ENCODE measurements at places on chromosomes 7 and 10.

DNA sequence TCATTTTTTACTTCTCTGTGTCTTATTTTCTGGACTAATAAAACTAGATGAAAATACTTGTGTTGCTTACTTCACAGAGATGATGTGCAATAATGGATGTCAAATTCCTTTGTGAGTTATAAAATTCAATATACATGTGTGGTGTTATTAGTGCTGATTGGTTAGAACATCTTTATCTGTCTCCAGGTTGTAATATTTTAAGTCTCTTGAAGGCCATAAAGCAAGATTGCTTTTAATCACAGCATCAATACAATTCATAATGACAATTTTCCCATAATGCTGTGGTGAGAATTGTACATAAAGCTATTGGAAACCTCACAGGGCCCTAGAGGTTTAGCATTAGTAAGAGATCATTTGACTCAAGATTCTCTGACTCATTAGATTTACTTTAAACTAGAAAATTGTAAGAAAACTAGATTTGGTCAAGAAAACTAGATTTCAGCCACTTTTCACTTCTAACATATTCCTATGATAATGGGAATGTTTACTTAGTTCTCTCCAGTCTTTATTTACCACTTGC, 963.7 kb downstream of the REEP3 start:
- DNase-seq = no peak

- no peak for DNase-seq
Observed at GRCh38 chr7:120360918-120361317, 87.9 kb downstream of the KCND2 start.

DNA sequence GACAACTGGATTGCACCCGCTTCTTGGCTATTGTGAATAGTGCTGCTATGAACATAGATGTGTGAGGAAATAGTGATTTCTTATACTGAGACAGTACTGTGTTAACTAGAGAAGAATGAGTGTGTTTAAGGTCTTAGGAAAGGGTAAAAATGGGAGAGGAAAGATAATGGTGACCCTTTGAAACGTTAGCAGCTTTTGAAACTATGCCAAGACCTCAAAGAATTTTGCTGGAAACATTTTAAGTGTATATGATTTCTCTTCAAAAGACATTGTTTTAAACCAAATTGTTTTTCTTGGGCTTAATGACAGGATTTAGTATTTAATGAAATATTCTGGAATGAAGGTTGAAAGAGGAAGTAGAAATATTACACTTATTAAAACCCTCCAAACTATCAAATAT, 100.8 kb upstream of the ARHGAP21 start:
- DNase-seq = no peak

GRCh38 chr7:75584354-75584753, 92.2 kb downstream of the SPDYE5 start:
- DNase-seq = no peak

All from RPMI8226 (cell line).